SJSA1 (cell line): ENCODE measurements at places on chromosomes 7 and 10.
A peak's percentile ranks its signal among the peaks of the same experiment; 100 is the strongest.

- DNase-seq = no peak
Measured at GRCh38 chr10:114223066-114223465, 16.0 kb upstream of the VWA2 start.

DNA sequence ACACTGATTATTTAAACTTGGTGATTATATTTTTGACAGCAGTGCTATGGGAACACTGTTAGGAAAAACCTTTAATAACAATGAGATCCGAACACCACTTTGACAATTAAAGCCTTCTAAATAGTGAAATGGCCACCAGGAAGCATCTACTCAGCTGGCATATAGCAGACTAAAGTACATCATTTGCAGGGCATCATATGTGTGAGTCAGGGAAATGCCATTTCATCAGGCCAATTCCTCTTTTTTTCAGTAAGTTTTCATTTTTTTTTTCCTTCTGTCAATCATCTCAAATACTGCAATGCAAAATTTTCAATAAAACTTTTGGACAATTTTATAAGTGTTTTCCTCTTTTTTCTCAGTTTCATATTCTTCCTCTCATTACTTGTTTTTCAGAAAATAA, 521.4 kb upstream of the SEMA3D start:
- no peak for DNase-seq

- no peak for DNase-seq
Measured at GRCh38 chr7:12066521-12066920, 144.6 kb upstream of the TMEM106B start.

GRCh38 chr10:124079864-124080263, 13.5 kb downstream of the CHST15 start:
- DNase-seq = no peak

DNA sequence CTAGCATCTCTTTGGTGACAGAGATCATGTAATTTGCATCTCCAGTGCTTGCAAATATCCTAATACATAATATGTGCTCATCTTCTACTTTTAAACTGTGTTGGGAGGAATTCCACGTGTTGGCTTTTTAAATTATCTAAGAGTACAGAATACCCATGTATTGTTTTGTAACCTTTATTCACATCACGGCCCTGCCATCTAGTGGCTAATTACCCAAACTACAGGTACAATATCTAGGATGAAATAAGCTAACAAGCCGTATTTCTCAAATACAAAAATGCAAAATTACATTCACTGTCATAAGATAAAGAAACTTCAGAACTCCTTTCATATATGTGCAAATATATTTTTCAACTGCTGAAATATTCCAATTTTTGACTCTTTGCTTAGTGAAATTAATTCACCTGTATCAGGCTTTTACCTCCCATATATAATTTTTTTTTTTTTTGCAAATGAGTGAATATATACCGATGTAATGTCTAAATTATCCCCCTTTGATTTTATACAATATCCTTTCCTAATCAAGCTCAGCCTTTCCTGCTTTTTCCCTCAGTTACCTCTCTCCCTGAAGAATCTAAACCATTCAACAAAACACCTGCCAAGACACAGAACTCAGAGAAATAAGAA, 30.3 kb upstream of the LSM8 start:
- peak; percentile 16 for DNase-seq

DNA sequence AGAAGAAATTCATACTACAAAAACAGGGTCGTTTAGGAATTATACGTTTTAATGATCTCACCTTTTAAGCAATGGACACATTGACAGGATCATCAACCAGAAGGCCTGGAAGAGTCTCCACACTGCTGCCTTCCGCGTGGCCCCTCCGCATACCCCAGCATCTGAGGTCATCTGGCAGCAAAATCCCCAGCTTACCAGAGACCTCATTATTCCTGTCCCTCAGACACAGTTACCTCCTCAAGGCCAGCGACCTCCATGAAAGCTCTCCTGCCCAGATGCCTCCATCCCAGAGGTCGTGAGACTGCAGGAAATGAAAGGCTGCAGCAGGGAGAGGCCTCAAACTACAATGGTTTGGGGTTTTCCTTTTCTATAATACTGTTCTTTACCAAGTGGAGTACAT, 14.8 kb upstream of the GSAP start:
- no peak for DNase-seq

DNA sequence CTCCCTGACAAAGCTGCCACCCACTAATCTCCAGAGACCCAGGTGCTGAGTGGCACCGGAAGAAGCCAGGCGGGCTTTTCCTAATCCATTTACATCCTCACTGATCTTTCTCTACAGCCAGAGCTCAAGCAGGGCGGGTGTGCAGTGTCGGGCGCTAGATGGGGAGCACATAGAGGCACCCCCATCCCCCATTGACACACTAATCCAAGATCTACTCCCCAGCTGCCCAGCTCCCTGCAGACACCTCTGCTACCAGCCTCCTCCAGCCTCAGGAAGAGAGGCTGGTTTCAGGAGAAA, 22.2 kb downstream of the FRMPD2 start:
- no peak for DNase-seq

DNA sequence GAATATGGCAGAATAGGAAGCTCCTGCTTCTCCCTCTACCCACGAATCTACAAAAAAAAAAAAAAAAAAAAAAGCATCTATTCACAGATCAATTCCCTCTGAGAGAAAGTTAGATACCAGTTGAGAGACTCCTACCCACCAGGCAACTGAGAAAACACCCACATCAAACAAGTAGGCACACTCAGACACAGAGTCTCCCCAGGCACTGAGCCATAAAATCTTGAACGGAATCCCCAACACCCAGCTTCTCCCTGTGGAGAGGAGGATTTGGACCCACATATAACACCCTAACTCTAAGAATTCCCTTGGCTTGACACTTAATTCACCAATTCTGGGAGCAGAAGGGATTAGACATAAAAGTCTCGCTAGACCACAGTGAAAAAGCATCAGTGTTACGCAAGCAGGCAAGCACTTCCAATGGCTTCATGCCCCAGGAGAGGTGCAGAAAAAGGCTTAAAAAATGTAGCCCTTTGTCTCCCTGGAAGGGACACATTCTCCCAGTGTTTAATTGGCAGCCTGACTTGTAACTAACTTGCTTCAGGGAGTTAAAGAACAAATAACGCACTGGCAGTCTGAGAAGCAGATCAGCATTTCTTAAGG, 192.2 kb downstream of the ELAPOR2 start:
- no peak for DNase-seq

- no peak for DNase-seq
Measured at GRCh38 chr10:94571528-94571927, 25.9 kb downstream of the HELLS start.
